ENCODE measurements at places on chromosomes 2 and 18.

- DNase-seq = no peak
Measured at GRCh38 chr2:136916131-136916530, 150.8 kb downstream of the THSD7B start.

DNA sequence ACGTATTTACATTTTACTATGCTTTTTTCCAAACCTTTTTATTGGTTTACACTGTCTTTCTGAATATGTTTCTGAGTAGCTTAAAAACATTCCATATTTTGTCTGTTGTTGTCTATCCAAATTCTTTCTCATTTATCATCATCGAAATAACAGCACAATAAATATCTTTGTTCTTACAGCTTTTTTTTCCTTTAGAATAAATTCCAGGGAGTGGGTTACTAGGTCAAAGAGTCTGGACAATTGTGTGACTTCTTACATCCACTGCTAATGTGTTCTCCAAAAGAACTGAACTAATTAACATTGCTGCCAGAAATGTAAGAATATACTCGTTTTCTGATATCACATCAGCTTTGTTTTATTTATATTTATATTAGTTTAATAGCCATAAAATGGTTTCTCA is 59.4 kb downstream of the ANKRD44 start:
- no peak for DNase-seq

DNA sequence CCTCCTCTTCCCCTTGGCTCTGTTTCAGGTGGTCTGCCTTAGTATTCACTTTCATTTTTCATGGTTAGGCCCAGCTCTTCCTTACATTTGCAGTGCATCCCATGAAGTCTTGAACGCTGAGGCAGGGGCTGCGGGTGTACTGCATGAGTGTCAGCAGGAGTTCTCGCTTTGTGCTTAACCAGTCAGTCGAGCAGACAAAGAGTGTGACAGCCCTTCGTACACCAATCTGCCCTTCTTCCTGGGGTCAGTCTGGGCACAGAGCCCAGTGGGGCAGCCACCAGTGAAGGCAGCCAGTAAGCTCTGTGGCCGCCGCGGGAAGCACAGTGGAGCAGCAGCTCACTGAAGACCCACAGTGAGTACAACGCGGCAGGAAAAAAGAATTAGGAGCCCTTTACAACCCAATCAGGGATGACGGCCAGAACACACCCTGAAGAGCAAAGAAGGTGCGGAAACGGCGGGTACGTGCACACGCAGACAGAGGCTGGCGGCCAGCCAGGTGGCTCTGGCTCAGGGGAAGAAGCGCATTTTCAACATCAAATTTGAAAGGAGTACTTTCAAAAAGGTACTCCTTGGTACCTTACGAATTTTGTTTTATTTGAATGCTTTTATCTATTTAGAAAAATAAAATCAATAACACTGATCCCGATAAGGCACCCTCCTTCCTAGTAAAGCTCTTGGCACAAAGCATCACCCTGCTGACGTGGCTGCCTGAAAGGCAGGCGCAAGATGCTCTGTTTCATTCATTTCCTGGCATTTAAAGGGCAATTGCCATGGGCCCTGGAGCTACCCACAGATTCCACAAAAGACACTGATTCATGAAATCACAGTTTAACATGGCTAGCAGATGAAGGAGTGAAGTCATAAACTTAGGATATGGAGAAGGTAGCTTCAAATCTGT is 47.0 kb upstream of the SEMA4C start:
- DNase-seq = no peak

DNA sequence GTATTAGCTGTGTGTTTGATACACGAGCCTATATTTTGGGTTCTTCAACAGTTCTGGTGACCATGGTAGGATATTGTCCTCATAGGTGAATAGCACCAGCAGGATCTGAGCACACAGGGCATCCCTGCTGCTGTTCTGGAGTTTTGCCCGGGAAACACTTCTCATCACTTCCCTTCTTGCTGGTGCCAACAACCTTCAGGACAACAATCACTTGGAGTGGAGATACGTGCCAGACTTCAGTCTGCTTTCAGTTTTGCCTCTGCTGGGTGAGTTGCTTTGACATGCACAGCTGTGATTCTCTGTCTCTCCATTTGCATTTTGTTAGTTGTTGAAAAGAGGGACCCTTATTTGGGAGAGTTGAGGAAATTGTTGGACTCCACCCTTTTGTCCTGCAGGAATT is 1347.2 kb upstream of the DDX18 start:
- DNase-seq = no peak

DNA sequence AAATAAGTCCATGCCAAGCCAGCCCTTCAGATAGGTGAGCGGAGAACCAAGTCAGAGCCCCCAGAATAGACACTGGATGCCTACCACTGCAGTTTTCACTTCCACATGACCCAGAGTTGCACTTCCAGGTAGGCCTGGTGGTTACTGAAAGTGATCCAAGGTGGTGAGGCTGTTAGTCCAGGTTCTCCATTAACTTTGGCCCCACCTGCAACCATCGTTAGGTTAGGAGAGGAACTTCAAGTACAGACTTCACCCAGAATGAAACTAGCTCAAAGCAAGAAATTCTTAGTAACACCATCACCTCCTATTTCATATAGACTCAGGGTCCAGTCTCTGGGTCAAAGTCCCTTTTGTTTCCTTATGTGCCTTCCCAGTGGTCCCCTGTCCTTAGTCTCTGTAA is 293.1 kb upstream of the ID2 start:
- no peak for DNase-seq

DNA sequence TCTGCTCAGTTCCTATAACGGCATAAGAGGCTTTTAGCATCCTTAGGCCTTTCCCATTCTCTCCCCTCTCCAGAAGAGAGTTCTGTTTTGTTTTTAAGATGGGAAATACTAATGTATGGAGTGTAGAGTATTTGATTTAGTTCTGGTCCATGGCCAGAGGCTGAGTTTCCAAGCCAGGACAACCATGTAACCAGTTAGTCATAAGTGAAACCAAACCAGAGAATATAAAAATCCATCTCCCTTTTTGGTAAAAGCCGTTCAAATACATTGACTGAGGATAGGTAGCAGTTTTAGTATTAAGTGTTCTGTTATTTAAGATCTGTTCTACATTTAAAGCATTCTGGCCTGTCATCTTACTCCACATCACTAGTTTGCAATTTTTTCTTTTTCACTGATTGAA is 3.1 kb downstream of the PSMD1 start:
- no peak for DNase-seq

DNA sequence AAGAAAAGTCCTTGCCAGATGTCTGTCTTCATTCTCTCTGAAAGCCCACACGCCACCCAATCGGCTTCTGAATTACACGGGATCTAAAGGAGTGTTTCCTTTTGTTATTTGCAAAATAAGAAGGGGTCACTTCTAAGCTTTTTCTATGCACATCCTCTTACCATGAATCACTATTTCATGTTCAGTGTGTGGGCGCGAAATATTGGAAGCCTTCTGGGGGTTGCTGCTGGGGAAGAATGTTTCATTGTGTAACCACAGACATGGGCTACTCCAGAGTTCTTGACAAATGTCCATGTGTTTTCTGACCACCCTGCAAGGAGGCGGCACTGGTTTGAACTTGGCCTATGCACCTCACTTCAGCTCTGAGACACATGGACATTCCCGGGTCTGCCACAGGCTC is 133.6 kb upstream of the APCDD1 start:
- DNase-seq = no peak

DNA sequence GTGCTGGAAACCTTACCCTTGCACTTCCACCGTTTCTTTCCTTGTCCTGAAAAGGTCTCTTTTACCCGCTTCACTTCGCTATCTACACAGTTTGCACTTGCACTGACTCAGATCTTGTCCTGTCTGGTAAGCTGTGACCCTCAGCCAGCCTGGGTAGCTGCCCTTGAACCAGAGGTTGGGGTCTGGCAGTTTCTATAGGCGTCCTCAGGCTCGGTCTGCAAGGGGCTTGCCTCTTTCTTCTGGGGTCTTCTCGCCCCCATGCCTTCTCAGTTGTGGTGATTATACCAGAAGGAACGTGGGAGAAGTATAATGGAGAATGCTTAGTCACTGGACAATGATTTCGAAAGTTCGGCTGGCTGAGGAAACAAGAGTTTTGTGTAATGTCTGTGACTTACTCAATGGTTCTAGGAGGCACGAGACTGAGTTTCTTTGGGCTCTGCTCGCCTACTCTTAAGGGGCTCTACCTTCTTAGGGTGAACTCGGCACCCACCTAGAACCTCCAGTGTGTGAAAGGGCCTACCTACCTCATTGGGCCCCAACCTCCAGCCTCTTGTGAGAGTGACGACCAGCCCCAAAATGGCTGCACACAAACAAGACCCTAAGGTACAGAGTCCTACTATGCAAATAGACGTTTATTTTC is 6.9 kb upstream of the STAT1 start:
- no peak for DNase-seq

DNA sequence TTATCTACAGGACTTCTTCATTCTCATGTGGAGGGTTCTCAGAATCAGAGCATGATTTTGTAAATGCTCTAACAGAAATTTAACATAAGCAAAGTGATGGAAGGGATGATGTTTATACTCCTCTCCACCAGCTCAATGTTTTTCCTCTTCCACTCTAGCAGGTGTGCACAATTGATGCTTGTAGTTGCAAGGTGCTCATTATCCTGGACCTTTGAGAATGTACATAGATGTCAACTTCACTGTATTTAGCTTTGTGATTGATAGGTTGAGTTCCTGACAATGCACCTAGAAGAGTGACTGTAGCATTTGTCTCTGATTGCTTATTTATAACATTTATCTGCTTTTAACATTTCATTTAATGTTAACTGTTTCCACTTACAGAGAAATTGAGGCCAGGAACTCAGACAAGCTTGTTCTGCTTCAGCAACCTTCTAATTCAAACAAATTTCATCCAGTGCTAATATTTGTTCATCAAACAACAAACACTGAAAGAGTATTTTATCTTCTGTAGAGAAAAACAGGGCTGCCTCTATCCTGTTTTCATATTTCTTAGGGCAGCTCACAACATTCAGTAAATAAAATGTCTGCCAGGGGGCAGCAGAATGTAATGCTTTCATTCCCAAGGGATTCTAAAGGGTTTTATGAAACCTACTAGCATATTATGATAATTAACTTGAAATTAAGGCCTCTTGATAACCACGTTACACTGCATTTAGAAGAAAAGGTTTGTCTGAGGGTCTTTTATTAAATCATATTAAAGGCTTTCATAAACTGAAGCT is 127.9 kb upstream of the NOL4 start:
- DNase-seq = no peak

DNA sequence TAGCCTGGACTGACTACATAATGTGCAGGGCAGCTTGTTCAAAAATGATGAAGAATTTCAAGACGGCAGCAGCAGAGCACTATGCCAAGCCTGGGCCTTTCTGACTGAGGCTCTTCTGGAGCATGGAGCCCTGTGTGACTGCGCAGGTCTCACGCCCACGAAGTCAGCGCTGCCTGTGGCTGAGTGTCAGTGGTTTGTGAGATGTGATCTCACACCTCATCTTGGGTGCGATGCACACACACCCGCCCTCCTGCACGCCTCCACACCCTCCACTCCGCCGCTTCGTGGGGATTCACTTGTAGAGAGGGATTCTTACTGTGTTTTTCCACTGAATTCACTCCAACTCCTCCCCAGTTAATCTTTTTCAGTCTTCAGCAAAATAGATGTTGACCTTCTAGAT is 103.9 kb downstream of the VIT start:
- peak; percentile 22 for DNase-seq

GRCh38 chr2:161223139-161223732 is 63.0 kb downstream of the TANK start:
- DNase-seq = no peak

- DNase-seq = no peak
Measured at GRCh38 chr18:77218642-77219041, 31.0 kb upstream of the GALR1 start.

DNA sequence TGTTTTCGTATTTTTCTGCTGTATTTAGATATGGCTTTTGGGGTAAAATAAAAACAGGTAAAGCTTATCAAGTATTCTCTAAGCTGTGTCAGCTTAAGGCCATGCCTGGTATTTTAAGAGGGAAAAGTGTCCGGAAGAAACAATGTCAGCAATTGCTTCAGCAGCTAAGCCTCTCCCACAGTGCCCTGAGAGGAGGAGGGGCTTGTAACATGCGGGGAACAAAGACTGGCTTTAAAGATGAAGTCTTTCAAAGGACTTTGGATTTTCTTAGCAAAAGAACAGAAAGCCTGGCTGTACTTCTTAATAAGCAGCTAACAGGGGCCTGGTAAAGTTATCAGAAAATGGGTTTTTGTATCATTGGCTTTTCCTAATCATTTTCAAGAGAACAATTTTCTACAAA is 102.8 kb downstream of the PXDN start:
- no peak for DNase-seq

- DNase-seq = no peak
Measured at GRCh38 chr2:238907717-238908173, 59.9 kb downstream of the TWIST2 start.

GRCh38 chr2:16933355-16933754 is 267.7 kb upstream of the CYRIA start:
- DNase-seq = no peak

DNA sequence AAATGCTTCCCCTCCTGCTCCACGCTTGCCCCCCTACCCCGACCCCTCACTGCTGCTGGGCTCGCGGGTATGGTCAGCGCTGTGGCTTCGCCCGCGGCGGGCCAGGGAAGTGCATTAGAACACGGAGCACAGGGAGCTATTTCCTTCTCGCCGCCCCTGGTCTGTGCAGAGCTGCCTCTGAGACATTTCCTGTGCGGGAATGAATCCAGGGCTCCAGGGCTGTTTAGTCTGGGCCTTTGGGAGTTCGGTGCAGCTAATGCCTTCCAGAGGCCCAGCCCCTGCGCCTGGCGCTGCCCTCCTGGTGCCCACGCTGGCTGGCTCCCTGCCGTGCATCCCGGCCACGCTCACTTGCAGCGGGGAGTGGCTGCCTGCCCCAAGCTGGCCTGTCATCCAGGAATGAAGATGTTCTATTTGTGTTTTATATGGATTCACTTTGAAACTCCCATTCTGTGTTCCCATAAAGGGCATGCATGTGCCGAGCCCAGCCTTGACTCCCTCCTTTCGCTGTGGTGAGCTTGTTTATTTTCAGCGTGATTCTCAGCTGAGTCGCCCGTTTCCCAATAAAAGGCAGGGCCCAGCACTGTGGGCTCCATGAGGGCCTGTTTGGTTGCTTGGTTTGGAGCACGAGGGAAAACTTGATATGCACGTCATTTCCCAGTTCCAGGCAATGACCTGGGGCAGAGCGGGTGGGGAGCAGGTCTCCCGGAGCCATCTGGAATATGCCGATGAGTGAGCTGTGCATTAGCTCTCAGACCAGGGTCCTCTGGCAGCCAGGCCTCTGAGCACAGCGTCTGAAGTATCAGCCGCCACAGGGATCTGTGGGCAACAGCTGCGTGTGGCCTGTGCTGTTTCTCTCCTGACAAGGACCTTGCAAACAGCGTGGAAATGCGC is 42.7 kb downstream of the SH3RF3 start:
- DNase-seq = no peak

DNA sequence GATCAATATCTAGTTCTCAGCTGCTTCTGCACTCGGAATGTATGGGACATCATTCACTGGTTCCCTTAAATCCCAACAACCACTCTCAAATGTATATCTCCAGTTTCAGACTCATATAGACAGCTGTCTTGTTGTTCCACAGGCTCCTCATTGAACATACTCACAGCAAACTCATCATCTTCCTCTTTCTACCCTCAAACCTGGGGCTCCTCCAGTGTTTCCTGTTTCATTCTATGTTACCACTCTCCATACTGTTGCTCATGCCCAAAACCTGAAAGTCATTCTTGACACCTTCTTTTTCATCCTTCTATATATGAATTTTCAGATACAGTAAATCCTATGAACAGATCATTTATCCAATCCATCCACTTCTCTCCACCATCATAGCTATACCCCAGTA is 18.7 kb upstream of the REL start:
- DNase-seq = no peak
